ENCODE measurements at places on chromosomes 12 and 14.

DNA sequence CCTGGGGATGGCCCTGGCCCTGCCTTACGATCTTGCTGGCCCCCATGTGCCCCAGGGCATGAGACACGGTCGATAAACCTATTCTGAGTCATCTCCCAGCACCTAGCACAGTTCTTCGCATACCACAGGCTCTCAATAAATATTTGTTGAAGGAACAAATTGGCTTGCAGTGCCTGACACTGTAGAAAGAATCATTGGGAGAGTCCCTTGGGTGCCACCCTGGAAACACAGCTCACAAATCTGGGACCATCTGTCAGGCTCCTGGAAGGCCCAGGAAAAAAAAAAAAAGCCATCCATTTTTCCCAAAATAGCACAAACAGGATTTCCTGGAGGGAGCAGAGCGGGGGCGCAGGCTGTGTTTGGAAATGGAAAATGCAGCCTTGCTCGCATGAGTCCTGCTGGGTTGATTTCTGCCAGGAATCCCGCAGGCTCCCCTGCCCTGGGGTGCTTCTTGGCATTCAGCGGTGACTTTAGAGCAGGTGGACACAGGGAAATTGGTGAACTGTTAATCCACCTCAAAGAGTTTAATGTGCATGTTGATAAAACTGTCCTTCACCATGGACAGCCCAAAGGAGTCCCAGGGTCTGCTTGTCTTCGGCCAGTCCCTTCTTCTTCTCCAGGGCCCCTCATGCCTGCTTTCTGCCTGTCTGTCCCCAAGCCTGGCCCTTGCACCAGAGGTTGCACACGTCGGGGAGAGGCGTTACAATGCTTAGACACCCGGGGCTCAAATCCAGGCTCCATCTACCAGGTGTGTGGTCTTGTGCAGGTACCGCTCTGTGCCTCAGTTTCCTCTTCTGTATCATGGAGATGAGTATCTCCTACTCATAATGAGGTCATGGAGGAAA is 106.1 kb upstream of the RFLNA start:
- peak; percentile 66 for DNase-seq

DNA sequence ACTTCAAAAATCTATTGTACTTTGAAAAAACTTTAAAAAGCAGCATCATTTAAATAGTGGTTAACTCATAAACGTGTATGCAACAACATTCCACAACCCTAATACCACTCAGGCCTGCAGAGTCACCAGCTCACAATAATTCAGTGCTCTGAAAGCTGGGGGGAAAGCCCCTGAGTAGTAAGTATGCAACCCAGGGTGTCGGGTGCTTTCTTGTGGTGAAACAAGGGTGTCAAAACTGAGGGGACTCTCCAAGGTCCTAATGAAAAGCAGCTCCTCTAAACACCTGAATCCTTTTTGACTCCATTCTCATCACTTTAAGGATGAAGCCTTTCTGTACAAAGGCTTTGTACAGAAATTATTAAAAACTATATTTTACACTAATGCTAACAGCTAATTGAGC is 33.7 kb downstream of the FGFR1OP2 start:
- DNase-seq = no peak

DNA sequence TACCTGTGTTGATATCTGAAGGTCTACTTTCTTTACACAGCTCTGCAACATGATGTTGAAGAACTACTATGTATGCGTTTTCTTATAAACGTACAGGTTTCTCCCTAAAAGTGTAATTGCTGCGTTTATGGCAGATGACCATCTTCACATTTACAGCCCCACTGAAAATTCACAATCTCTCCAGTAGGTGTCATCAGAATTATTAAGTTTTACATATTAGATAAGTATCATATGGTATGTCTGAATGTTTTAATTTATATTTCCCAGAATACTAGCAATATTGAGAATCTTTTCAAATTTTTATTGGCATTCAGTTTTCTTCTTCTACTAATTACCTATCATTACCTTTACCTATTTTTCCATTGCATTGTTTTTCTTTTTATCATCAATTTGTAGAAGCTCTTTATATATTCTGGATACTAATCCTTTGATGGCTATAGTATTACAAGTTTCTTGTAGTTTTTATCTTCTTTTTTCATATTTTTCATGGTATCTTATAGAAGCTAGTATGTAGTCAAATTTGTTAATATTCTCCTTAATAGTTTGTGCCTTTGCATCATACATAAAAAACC is 123.5 kb downstream of the CAPZA3 start:
- peak; percentile 5 for DNase-seq

GRCh38 chr12:48996794-48997718 is 2.1 kb downstream of the DDN start:
- no peak for DNase-seq

DNA sequence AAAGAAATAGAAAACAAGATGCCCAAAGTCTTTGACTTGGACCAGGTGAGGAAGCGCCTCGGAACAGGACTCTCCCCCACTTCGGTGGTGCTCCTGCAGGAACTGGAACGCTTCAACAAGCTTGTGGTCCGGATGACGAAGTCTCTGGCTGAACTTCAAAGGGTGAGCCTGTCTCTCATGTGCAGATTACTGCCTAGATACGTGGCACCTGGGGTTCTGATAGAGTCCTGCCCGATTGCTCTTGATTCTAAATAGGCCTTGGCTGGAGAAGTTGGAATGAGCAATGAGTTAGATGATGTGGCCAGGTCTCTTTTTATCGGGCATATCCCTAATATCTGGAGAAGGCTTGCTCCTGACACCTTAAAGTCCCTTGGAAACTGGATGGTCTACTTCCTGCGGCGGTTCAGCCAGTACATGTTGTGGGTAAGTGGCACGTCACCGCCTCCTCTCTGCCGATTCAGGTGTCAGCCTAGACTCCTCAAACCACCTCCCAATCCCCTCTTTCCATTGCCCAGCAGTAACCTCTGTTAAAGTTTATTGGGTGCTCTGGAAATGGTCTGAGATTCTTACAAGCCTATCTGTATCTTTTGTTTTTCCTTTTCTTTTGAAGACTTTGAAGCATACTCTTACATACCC is 40.8 kb downstream of the CCDC92 start:
- DNase-seq = no peak

- peak; percentile 12 for DNase-seq
These were observed 160.0 kb upstream of the SOX5 start for GRCh38 chr12:24109381-24110039.

All from urothelium cell line (cell line).